ENCODE measurements at places on chromosomes 2 and 18.

DNA sequence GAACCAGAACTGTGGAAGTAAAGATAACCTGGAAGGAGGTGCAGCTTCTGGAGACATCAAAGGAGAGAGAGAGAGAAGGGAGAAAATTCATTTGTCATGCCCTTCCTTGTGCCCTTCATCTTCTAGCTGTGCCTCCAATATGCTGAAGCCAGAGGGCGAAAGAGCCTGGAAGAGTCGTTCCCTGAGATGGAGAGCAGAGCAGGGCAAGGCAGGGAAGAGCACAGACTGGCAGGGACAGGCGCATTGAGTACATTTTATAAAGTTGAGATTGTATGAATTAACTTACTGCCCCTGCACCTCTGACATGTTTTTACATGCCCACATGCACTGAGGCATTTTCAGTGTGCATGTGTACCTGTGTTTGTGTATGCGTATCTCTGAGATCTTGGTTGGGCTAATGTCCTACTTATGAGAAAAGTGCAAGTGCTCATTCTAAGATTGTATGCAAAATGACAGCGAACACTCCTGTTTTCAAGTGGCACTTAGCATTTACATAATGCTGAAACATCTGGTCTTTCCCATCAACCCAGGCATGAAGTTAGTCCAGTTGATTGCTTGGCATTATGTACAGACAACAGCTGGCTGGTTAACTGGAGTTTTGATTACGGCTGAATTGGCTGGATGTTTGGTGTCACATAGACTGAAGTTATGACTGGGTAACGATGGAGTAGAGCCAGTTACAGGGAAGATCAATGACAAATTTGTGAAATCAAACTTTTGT is 23.7 kb upstream of the MMADHC start:
- DNase-seq, result no peak

DNA sequence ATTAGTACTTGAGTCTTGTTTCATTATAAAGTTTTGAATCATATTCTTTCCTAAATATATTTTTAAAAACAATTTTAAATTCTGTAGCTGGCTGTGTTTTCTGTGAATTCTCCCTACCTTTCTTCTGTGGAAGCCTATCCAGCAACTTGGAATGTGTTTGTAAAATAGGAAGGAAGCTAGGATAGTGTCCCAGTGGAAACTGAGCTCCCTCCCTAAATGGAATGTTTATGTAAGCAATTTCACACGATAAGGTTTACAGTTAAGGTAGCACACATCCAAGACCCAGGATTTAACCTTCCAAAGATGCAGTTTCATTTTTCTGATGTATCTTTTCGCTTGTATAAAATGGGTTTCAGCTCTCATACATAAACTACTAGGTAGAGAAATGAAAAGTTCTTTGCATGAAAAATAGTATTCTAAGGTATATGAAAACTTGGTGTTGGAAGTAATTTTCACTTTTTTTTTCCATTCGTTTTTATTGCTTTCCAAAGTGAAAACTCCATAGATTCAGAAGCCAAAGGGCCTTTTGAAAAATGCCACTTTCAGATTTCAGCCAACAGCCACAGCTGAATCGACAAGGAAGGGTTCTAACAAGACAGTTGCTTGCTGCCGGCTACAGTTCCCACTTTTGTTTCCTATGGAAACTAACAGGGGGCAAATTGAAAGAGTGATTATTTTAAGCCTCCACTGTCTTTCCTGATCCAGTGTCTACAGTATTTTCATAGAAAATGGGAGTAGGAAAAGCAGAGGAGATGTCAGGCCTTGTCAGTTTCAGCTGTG is 405.1 kb upstream of the POU3F3 start:
- no peak for DNase-seq

DNA sequence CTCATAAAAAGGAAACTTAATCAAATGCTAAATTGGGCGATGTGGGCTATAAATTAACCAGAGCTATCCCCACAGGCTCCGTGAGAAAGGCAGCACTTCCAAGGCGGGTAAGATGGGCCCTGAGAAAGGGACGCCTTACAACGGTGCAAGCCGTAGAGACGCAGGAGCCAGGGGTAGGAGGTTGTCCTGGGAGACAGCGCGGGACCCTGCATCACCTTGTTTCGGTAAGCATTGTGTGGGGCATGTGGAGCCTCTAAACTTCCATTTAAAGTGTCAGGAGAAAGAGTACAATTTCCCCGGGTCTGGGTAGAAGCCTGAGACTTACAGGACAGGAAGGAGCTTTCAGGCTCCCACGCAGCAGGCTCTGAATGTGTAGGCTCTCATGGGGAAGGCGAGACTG is 1.2 kb upstream of the PER2 start:
- DNase-seq, result no peak

DNA sequence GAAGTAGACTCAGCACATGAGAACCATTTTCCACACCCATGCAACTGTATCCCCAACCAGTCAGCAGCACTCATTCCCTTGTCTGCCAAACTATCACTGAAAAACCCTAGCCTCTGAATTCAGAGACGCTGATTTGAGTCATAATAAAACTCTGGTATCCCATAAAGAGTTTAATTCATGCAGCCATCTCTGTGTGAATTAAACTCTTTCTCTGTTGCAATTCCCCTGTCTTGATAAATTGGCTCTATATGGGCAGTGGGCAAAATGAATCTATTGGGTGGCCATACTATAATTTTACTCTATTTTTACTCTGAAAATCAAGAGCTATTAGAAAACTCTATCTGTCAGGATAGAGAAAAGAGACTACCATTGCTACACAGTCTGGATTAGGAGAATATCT is 40.6 kb upstream of the TWSG1 start:
- DNase-seq, result no peak

GRCh38 chr2:129233751-129234406 is 745.6 kb upstream of the RAB6C start:
- no peak for DNase-seq

DNA sequence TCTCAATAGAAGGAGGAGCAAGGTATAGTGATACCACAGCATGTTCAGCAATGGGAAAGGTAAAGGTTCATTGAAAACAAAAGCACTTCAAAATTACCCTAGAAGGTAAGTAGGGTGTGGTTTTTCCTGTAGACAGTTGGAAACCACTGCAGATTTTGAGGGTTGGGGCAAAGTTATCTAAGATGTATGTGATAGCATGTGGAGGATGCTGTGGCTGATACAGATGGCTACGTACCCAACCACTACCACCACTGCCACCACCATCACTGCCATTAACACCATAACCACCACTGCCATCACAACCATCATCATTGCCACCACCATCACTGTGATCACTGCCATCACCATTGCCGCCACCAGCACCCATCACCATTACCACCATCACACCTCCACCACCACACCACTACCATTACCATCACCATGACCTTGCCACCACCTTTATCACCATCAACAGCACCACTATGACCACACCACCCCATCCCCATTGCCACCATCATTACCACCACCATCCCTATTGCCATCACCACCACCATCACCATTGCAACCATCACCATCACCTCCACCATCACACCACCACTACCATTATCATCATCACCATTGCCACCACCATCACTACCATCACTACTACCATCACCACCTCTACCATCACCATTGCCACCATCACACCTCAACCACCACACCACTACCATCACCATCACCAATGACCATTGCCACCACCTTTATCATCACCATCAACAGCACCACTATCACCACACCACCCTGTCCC is 3.7 kb downstream of the TMSB10 start:
- DNase-seq, result no peak

DNA sequence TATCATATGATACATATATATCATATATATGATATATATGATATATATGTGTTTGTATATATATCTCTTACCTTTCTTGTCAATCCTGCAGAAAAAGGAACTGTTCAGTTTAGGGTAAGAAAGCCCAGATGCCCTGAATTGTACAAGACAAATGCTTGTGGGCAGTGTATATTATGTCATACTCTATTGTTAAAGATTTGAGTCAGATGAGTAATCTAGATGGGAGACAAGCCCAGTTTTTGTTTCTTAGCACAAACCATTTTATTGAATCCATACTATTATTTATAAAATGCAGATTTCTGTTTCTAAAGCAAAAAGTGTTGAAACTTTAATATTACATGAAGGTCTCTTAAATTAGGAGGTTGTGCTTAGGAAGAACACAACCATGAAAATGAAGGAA is 90.6 kb downstream of the VRK2 start:
- no peak for DNase-seq

- no peak for DNase-seq
These were observed 111.8 kb upstream of the STON1 start for GRCh38 chr2:48417856-48418838.

DNA sequence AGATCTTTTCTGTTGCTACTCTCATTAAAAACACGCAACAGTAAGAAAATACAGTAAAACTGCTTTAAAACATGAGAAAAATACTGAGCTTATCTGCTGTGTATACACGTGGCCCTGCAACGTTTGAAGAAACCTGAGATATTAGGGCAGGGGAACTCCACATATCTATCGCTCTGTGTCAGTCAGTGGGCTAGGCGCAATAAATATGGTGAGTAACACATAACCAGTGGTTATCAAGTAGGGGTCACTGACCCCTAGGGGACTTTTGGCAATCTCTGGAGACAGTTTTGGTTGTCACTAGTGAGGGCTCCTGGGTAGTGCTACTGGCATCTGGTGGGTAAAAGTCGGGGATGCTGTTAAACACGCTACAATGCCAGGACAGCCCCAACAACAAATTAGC is 14.9 kb downstream of the STAT1 start:
- DNase-seq, result no peak

- no peak for DNase-seq
These were observed 81.2 kb downstream of the TMEM18 start for GRCh38 chr2:595831-596592.

DNA sequence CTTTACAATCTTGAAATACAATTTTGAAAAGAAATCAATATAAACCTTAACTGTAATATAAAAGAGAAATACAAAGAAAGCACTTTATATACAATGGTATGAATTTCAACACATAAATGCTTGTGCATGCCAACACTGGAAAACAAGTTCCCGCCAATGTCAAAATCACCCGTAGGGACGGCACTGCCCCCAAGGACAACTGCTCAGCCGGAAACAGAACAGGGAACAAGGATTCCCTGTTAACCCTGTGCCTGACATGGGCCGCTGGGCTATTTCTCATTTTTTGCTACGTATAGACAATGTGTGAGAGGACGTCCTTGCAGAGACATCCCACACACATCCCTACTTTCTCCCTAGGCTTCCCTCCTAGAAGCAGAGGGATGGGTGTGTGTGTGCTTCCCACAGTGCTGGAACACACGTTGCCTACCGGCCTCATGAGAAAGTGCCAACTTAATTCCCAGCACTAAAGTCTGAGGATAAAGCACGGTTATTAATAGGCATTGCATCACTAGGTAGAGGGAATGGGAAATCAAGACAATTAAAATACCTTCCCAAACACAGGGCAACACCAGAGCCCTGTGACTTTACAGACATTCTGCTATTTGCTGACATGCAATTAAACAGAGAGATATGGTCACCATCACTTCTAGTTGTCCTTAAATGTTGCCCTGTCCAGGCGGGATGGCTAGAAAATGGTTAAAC is 14.4 kb downstream of the AFG3L2 start:
- DNase-seq, result no peak

DNA sequence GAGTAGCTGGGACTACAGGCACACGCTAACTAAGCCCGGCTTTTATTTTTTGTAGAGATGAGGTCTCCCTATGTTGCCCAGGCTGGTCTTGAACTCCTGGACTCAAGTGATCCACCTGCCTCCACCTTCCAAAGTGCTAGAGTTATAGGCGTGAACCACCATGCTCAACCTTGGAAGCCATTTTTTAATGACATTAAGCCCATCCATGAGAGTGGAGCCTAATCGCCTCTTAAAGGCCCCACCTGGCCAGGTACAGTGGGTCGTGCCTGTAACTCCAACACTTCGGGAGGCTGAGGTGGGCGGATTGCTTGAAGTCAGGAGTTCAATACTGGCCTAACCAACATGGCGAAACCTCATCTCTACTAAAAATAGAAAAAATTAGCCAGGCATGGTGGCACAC is 41.6 kb upstream of the TFCP2L1 start:
- no peak for DNase-seq

DNA sequence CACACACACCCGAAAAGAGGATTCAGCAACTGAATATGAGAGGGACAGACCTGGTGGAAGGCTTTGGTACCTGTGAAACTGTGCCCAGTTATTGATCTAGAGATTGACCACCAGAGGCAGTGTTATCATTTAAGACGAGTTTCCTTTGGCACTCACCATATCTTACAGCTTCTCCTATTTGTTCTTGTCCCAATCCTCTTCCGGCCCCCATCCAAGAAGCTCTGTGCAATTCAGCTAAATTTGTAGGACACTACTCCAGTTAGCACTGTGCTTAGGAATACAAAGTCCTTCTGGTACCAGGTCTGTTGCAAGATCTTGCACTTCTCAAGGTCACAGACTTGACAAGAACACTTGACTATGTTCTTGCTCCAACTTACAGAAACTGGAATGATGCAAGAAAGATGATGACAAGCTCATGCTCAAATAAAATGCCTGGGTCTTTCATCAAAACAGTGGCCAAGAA is 177.7 kb downstream of the TMEM247 start:
- DNase-seq, result no peak

- DNase-seq, result no peak
These were observed 153.3 kb upstream of the NOSTRIN start for GRCh38 chr2:168649105-168649504.

GRCh38 chr2:88148929-88149438 is 21.1 kb upstream of the FABP1 start:
- DNase-seq, result no peak

DNA sequence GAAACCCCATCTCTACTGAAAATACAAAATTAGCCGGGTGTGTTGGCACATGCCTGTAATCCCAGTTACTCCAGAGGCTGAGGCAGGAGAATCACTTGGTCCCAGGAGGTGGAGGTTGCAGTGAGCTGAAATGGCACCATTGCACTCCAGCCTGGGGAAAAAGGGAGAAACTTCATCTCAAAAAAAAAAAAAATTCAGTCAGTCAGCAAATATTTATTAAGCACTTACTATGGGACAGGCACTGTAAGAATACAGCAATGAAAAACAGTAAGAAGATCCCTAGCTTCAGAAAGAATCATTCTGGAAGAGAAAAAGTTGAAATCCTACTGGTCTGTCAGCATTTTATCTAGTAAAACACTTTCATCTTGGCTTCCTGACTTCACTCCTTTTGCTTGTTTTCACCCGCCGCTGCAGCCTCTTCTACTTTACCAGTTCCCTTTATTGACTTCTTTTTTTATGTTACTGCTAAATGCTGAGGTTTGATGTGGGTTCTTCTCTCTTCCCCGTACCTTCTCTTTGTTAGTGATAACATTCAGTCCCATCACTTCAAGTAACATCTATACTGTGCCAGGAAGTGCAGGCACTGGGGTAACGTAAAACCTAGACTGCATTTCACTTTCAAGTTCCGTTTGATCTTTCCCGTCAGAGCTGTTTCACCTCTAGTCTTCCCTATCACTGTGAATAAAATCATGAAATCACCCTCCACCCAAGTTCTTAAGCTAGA is 10.8 kb upstream of the TAF4B start:
- peak; percentile 42 for DNase-seq

- DNase-seq, result no peak
These were observed 35.8 kb upstream of the GPC1 start for GRCh38 chr2:240399419-240400324.

DNA sequence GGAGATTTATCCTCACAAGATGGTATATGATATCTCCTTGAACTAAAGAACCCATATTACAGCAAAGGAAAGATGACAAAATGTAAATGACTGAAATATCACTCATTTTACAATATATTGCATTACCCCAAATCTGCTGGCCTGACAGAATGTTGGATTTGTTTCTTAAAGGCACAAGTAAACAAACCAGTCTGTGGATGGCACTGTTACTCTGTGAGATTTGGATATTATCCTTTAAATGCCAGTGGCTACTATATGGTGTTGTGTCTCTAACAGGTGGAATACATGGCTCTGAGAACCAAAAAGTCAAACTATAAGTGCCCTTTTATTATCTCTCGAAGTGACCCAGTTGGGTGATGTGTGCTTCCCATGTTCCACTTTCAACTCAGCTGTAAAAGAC is 125.7 kb downstream of the PDE1A start:
- DNase-seq, result no peak
